Stimulated activated CD4-positive, alpha-beta T cell treated with anti-CD3 and anti-CD28 coated beads, Interleukin-2, amount 100 ng/mL, for 48 hours (primary cell): ENCODE measurements at places on chromosomes 1 and 21.

- DNase-seq, result no peak
Observed at GRCh38 chr1:55402671-55403464, 187.7 kb upstream of the USP24 start.

DNA sequence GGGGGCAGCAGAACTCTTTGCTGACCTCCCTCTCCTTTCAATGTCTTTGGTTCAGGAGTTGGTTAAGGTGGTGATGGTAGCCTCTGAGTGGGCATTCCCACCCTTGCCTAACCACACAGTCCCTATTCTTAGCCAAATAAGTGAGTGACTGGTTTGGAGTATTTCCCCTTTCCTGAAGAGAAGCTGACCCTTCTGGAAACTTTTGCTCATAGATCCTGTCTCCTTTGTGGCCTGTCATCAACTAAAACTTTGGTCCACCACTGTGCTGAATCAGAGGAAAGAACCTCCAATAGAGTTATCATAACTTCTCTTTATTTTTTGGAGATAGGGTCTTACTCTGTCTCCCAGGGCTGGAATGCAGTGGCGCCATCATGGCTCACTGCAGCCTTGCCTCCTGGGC is 31.1 kb downstream of the C1orf21 start:
- no peak for DNase-seq

DNA sequence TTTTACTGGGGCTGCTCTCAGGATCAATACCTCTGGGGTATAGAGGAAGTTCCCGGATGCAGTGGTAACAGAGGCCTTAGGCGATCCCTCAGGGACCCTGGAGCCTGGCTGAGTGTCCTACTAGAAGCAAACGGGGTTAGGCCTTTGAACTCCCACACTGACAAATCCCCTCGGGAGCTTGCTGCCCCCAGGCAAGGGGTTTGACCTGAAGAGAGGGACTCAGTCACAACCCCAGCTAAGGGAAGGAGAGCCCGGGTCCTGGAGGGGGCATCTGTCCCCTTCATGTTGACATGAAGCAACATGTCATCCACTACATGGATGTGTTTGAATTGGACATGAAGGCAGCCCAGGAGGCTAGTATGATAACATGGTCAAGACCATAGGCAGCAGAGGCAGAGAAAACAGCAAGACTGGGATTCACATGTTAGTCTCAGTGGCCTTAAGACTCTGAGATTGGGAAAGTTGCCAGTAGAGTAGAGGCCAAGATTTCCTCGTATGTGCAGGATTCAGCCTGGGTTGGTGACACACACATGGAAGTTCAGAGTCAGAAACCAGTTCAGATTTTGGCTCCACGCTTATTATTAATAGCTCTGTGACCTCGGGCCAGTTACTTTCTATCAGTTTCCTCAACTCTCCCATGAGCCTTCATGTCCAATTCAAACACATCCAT is 101.5 kb downstream of the KCNN3 start:
- DNase-seq, result no peak

DNA sequence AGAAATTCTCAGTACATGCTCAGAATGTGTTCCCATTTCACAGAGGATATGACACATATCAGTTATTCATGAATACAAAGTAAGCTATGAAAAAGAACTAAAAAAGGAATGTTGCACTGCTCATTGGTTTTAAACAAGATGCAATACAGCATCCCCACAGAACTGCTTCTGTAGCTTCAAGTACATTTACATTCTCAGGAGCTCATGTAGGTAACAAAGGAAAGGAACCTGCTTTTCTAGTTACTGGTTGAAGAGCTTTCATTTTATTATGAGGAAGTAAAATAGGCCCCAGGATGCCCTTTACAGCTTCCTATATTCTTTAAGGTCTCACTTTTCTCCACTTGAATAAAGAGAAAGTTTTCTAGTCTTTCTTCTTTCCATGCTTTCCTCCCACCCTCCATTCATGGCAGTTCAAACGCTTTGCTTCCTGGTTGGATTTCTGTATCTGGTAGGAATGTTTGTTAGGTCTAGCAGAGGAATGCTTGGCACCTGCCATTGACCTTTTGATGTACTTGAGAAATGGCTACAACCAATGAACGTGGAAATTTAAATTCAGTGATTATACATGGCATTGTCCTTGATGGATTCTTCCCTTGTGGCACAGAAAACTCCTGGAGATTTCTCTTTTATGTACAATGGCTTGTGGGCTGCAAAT is 27.1 kb upstream of the KCNK2 start:
- DNase-seq, result no peak

DNA sequence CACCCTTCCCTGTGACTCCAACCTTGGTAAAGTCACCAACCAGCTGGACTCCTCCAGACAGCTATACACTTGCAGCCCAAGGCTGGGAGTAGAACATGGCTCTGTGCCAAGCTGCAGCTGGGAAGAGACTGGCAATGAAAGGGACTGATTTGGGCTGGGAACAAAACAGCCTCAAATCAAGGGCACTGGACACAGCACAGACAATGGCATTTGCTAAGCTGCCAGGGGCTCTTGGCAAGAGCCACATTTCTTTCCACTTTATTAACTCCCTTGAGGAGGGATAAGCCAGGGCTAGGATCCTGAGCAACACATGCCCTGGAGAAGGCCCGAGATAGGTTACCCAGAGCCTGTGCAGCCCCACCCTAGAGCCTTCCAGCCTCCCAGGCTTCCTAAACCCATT is 12.0 kb downstream of the SYT11 start:
- DNase-seq, result no peak

DNA sequence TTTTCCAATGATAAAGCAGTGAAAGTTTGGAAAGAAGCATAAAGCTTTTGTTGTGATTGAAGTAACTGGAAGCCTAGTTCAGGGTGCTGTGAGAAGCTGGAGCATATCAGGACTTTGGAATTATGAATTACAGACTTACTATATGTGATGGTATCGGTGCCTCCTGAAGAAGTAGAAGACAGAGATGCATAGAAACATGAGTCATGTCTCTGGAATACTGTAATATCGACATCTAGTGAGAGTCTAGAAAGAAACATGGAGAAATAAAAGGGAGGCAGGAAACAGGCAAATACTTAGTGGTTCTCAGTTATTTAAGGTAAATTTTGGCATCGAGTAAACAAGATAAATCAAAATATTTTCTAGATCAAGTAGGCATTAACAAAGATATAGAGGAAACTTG is 103.0 kb downstream of the CAMTA1 start:
- DNase-seq, result no peak

DNA sequence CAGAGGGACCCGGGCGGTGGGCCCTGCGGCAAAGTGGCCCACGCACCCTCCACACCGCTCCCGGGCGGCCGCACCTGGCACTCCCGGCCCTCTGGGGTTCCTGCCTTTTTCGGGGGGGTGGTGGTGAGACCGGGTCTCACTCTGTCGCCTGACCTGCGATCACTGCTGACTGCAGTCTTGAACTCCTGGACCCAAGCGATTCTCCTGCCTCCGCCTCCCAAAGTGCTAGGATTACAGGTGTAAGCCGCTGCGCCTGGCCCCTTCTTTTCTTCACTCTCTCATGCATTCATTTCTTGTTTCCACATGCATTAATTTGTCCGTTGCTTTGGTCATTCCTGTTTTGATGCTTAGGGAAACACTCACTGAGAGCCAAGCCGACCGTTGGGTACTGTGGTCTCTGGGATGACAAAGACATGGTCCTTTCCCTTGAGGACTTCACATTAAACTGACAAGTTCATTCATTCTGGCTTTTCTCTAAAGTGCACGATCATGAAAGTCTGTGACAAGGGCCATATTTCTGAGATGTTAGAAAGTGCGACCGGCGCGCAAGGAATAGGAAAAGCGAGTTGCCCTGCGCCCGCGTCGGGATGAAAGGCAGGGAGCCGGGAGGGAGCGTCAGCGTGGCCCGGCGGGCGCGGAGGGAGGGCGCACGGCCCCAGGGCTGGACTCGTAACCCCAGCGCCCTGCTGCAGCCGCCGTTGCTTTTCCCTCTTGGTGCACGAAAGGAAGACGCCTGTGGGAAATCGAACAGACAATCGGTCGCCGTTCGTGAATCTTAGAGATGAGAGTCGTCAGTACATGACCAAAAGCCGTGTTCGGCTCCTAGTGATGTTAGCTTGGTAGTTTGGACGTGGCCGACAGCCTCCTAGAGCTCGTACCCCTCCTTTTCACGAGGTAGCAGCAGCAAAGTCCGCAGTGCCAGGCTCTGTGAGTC is 1.0 kb upstream of the MCOLN2 start:
- DNase-seq, result no peak

- DNase-seq, result no peak
Observed at GRCh38 chr1:43331688-43332087, 5.9 kb upstream of the MPL start.

GRCh38 chr1:215887627-215888026 is 320.5 kb downstream of the KCTD3 start:
- DNase-seq, result no peak

DNA sequence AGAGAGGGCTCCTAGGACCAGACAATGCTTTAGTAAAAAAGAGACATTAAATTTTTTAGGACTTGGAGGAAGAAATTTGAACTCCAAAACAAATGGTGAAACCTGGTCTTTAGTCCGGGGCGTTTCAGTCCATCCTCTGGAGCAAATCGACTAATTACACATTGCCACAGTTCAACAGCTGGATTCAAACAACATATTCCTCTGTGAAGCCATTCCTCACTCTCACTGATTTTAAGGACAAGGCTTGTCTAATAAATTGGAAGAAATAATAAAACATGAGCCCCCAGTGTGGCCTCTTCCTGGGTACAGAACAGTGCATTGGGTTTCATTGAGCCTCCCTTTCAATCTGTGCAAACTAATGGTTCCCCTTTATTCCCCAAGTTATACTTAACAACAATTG is 165.1 kb downstream of the UCK2 start:
- no peak for DNase-seq

- DNase-seq, result no peak
Observed at GRCh38 chr1:67446893-67447292, 16.7 kb upstream of the SERBP1 start.
